ENCODE measurements at places on chromosomes 7 and 10.

GRCh38 chr7:154744256-154744860, 258.6 kb downstream of the PAXIP1 start:
- DNase-seq = peak; percentile 39

GRCh38 chr7:114519240-114519639, 104.6 kb downstream of the FOXP2 start:
- no peak for DNase-seq

- no peak for DNase-seq
Measured at GRCh38 chr10:26156019-26156418, 60.6 kb upstream of the GAD2 start.

DNA sequence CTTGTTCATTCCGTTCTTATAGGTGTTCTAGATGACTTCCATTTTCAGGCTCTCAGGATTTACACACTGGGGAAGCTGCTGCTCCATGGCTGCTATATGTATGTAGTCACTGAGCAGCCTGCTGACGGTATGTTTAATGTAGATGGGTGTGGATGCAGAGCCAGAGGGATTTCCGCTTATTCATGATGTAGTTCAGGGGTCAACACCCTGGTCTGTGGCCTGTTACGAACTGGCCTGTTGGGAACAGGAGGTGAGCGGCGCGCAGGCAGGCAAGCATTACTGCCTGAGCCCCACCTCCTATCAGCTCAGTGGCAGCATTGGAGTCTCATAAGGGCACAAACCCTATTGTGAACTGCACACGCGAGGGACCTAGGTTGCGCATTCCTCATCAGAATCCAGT, 33.9 kb downstream of the DNAJB6 start:
- DNase-seq = no peak

DNA sequence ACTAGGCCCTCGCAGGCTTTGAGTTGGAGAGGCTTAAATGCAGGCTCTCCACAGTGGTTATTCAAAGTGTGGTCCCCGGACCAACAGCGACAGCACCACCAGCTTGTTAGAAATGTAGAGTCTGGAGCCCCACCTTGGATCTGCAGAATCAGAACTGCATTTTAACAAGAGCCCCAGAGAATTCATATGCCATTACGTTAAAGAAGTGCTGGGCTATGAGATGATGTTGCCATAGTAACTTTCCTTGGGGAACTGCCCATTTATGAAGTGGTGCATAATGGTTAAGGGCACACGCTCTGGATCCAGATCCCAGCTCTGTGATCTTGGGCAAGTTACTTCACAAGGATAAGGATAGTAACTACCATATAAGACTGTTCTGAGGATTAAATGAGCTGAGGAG, 48.9 kb downstream of the ZCCHC24 start:
- peak; percentile 16 for DNase-seq

- DNase-seq = no peak
Measured at GRCh38 chr7:8560501-8560900, 127.1 kb downstream of the NXPH1 start.

DNA sequence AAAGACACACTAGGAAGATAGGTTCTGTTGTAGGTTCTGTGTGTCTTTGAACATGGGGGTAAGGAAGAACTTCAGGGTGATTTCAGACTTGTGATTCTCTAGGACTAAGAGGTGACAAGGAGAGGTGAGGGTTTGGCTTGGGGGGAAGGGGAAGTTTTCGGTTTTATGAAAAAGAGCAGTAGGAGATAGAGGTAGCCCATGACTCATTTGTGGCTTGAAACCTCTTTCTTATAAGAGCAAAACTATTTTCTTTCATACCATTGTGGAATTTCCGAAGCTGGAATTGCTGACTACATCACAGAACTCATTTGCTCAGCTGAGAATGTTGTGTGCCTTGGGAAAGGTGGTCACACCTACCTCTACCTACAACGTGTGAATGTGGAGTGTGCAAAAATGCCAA, 39.6 kb upstream of the IKZF1 start:
- no peak for DNase-seq

DNA sequence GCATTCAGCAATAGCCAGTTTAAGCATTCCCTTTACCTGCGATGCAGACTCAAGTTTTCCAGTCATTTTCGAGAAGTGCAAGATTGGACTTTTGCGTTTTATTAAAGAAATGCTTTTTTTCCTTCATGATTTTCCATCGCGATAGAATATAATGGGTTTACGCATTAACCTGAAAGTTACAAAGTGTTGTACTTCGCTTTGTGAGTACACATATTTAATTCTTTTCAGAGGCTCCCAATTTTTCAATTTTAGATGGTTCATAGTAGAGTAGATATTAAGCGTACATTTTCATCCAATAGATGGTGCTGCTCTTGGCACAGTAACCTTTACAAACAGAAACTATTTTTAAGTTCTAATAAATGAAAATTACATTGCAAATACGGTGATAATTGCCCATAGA, 1.3 kb downstream of the PTPRZ1 start:
- DNase-seq = no peak

GRCh38 chr7:1619152-1620079, 49.6 kb upstream of the PSMG3 start:
- no peak for DNase-seq

GRCh38 chr7:139345042-139345441, 3.9 kb downstream of the FMC1 start:
- DNase-seq = no peak

GRCh38 chr7:159013181-159013690, 131.4 kb downstream of the VIPR2 start:
- DNase-seq = no peak

DNA sequence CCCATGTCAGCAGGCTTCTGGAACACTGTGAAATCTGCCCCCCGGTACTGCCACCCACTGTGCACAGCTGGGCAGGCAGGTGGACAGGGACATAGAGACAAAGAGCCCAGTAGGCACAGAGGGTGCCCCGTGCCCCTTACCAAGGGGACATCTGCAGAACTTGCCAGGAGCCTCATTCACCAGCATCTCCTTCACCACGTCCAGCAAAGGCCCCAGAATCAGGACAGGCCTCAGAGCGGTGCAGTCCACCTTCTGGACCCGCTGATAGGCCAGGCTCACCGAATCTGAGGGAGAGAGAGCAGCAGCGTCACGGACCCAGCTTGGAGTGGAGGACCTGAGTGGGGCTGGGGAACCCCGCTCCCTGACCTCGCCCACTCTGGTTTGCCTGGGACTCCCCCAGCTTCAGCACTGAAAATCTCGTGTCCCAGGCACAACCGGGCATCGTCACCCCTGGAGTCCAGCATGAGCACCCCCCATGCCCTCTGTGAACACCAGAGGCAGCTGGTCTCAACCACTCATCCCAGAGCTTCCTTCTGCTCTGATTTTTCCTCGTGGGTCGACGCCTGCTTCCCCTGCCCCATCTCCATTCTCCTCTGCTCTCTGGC, 130.1 kb downstream of the DLG5 start:
- no peak for DNase-seq

- DNase-seq = no peak
Measured at GRCh38 chr7:112423987-112424386, 26.3 kb upstream of the IFRD1 start.

GRCh38 chr10:29210266-29210868, 78.5 kb upstream of the LYZL1 start:
- DNase-seq = no peak

- DNase-seq = no peak
Measured at GRCh38 chr7:122290476-122290875, 14.1 kb downstream of the FEZF1 start.

- DNase-seq = no peak
Measured at GRCh38 chr7:154774303-154774969, 228.5 kb downstream of the PAXIP1 start.

All from left ventricle myocardium superior (tissue), 1 donor.